ENCODE measurements at places on chromosomes 4 and X.

GRCh38 chr4:21991562-21991961, 43.0 kb upstream of the KCNIP4 start:
- DNase-seq = no peak

- no peak for DNase-seq
These were observed 167.8 kb upstream of the EDNRA start for GRCh38 chr4:147313108-147313507.

DNA sequence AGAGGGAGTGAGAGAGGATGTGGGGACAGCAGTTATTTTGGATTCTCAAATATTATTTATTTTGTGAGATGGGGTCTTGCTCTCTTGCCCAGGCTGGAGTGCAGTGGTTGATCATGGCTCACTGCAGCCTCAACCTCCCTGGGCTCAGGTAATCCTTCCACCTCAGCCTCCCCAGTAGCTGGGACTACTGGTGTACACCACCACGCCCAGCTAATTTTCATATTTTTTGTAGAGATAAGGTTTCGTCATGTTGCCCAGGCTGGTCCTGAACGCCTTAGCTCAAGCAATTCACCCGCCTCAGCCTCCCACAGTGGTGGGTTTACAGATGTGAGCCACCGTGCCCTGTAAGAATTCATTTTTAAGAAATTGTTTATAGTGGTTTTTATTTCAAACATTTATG, 61.2 kb downstream of the FHDC1 start:
- DNase-seq = no peak

GRCh38 chr4:95215043-95215442, 333.7 kb downstream of the UNC5C start:
- DNase-seq = no peak

DNA sequence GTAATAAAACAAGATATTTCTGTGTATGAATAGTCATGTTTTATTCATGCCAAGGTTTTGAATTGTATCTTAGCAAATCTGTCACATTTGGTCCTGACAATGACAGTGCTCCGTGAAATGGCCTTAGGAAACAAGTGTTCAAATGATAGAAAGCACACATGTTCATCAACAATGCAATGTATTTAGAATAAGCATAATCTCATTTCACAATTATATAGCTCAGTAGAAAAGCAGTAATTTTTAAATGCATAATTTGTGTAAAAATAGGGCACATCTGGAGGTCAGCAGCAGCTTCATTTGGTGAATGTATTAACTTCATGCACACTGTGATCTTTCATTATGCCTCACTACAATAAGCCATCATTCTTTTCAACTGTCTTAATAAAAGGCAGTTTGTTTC, 380.4 kb downstream of the GPM6A start:
- DNase-seq = no peak

GRCh38 chr4:7967501-7968261, 28.0 kb upstream of the AFAP1 start:
- DNase-seq = no peak

- no peak for DNase-seq
These were observed 33.9 kb downstream of the PAGE1 start for GRCh38 chrX:49661881-49662280.

DNA sequence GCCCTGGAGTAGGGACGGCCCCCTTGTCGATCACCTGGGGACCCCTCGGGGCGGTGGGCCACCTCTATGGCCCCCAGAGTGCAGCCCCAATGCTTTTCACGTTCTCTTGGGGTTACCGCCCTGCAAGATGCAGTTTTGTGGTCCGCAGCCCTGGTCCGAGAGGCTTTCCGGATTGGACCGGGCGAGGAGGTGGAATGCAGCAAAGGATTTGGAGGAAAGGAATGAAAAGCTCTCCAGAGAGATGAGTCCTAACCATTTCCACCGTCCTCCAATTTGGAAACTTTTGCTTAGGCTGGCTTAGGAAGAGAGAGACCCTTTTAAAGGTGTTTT, 601 bp downstream of the SLC25A43 start:
- DNase-seq = no peak
